Central memory CD4-positive, alpha-beta T cell (primary cell): ENCODE measurements at places on chromosomes 16 and 17.

GRCh38 chr17:30969989-30970830, 629 bp upstream of the RNF135 start:
- peak; percentile 1 for DNase-seq

DNA sequence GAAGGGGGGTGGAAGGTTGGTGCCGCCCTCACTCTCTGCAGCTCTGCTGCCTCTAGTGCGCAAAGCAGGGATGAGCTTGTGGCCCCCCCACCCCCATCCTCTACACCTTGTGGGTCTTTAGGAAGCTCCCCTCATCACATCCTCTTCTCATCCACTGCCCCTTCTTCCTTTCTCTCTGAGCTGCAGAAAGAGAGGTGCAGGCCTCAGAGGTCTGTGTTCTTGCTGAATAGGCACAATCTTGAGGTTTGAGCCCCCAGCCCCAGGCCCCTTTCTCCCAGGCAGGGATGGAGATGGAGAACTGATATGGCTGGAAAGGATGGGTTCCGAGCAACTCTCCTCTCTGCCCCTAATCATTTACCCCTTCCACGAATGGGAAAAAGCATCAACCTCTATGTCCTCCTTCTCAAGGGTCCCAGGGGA, 2.6 kb downstream of the CACNA1G start:
- no peak for DNase-seq

- no peak for DNase-seq
Observed at GRCh38 chr16:20242568-20243255, 84.6 kb downstream of the GP2 start.

- DNase-seq: no peak
Observed at GRCh38 chr17:77354670-77355455, 214.1 kb downstream of the SEC14L1 start.

- DNase-seq: no peak
Observed at GRCh38 chr16:84413244-84414004, 45.1 kb downstream of the ATP2C2 start.

DNA sequence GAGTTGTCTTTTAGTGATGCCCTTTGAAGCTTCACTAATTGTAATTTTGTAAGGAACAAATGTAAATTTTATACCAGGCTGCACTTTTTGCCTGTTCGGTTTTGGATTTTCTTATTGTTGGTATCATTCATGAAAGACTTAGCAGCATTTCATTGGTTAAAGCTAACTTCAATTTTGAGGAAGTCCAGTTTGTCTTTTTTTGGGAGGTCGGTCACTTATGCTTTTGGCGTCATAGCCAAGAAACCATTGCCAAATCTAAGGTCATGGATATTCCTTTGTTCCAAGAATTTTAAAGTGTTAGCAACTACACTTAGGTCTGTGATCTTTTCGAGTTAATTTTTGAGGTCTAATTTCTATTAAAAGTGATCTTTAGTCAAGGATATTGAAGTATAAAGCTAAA, 77.1 kb downstream of the PRKCA start:
- no peak for DNase-seq

- no peak for DNase-seq
Observed at GRCh38 chr16:85812031-85812807, 12.7 kb downstream of the COX4I1 start.

GRCh38 chr16:79602628-79603014, 2.1 kb upstream of the MAF start:
- no peak for DNase-seq

DNA sequence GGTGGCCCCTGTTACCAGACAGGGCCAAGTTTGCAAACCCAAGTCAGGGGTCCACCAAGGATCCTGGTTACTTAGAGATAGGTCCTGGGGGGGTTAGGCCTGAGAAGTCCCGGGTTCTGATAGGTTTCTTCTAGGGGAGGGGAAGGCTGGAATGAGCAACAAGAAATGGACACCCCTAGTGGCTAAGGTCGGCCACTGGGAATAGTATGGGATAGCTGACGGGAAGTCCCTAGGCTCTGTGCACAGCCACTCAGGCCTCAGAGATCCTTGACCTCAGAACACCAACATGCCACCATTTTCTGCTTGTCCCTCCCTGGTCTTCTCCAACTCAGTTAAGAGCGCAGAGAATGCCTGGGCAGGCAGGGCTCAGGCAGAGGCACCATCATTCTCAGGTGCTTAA, 13.4 kb downstream of the TK2 start:
- DNase-seq: no peak

- DNase-seq: peak; percentile 12
Observed at GRCh38 chr17:32575852-32576251, 89.1 kb downstream of the CDK5R1 start.

- DNase-seq: no peak
Observed at GRCh38 chr17:65407017-65407416, 154.4 kb downstream of the AXIN2 start.

DNA sequence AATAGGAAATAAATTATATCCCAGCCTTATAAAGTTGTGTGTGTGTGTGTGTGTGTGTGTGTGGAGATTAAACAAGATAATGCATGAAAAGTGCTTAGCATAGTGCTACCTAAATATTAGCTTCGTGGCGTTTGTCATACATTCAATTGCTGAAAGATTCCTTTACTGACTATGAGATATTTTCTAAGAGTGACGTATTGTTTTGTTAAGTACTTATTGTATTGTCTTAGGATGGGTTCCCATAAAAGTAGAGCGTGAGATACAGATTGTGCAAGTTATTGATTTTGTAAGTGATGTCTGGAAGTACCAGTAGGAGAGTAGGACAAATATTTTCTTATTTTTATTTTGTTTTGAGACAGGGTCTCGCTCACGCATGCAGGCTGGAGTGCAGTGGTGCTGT, 730.0 kb downstream of the CDH8 start:
- DNase-seq: no peak

- no peak for DNase-seq
Observed at GRCh38 chr17:76134911-76135809, 5.9 kb downstream of the FOXJ1 start.

DNA sequence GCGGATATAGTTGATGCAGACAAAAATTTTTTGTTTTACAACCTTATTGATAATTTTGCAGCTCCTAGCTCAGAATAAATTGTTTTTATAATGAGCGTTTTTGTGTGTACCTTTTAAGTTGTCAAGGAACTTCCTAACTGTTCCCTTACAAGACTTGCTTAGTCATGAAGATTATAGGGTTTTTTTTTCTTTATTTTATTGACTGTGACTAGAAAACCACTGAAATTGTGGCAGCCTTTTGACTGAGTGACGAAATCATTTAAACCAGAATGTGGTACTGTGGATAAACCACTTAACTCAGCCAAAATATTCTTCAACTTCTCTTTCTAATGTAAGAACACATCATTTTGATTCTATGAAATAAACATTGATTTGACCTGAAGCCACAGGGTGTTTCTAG, 40.8 kb upstream of the VPS4A start:
- no peak for DNase-seq

- no peak for DNase-seq
Observed at GRCh38 chr16:66845791-66846221, 1.6 kb downstream of the CA7 start.

- no peak for DNase-seq
Observed at GRCh38 chr16:49416001-49416675, 42.5 kb downstream of the C16orf78 start.

DNA sequence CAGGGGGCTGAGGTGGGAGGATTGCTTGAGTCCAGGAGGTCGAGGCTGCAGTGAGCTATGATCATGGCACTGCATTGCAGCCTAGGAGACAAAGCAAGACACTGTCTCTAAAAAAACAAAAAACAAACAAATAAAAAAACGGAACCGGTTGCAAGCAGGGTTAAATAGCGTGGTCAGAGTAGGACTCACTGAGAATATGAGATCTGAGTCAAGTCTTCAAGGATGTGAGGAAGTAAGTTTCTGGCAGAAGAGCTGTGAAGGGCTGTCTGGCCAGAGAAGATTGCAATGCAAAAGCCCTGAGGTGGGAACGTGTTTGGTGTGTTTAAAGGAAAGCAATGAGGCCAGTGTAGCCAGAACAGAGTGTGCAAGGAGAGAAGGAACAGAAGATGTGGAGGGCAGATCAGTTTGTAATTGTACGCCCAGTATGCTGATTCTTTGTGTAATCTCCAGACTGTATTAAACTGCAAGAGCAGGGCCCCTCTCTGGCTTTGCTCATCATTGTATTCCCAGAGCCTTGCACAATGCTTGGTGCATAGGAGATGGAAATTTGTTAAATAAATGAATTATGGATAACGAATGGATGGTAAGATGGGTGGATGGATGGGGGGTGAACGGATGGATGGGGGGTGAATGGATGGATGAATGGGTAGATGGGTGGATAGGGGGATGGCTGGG, 6.3 kb downstream of the G6PC1 start:
- no peak for DNase-seq

DNA sequence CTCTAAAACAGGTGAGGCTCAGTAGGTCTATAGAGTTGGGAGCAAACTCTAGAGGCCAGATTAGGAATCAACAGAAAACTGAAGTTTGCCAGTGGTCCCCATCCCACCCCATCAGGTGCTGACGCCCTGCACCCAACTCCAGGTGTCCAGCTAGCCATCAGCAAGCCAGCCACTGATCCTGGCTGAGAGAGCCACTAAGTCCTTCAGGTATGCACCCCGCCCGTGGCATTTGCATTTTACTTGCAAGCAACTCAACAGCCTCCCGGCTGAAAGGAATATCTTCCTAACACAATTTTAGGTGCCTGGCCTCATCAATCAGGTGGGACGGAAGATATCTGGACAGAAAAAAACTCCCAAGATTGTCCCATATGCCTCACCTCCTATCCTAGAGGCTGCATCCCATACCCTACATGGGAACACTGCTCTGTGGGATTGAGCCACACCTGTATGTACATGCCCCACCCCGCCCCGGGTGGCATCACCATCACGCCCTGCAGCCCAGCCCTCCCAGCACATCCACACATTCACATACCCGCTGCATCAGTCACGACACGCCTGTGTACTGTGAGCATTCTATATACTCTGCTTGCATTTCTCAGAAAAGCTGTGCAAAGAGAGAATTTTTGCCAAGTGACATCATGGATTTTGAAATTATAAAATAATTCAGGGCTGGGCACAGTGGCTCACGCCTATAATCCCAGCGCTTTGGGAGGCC, 8.3 kb downstream of the OTOP3 start:
- DNase-seq: no peak

- no peak for DNase-seq
Observed at GRCh38 chr16:83115491-83116232, 488.9 kb downstream of the CDH13 start.

DNA sequence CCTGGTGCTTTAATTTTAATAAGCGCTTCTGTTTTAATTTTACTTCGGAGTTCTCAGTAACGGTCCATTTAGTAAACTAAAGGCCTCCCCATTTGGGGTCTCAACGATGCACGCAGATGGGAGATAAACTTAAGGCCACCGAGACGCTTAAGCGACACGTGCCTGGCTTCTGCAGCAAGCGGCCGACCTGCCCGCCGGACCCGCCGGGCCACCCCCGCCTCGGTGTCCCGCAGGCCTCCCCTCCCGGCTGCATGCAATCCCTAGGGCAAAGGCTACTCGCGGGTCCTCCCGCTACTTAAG, 592 bp downstream of the GCSH start:
- no peak for DNase-seq

- no peak for DNase-seq
Observed at GRCh38 chr17:37518826-37519225, 29.1 kb downstream of the DUSP14 start.

- DNase-seq: no peak
Observed at GRCh38 chr17:80112471-80113032, 11.2 kb downstream of the GAA start.

- DNase-seq: no peak
Observed at GRCh38 chr16:9334103-9334502, 242.7 kb downstream of the HAPSTR1 start.

DNA sequence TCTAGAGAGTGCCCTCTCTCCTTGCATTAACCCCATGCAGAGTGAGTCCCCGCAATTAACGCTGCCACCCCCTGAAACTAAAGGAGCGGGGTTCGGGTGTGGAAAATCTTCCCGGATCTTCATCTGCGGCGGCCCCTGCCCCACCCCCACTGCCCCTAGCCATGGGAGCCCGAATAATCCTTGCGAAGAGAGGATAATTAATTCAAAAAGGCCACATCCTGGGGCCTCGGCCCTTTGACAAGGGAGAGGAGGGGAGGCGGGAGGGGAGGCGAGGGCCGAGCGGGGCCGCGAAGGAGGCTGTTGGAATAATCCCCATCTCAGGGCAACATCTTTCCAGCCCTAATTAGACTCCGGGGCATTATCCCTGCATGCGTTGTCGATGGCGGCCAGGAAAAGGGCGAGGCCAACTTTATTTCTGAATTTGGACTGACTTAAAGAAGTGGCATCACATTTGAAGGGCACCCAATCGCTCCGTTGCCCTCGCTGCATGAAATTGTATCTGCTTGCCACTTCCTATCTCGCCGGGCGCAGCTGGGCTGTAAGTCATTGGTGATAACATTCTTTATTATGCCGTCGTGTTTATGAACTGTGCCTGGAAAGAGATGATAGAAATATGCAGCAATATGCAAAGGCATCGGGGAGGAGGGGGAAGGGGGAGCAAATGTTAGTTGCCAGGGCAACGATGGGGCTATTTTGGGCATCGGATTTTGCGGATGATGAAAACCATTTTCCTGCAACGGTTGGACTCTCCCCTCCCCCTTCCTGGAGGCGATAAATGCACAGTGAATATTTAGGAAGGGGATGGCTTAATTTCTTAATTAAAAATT, 387.1 kb upstream of the TNRC6C start:
- peak; percentile 12 for DNase-seq

GRCh38 chr17:227946-228615, 46.6 kb upstream of the DOC2B start:
- DNase-seq: no peak

GRCh38 chr17:73798111-73798748, 154.0 kb upstream of the SDK2 start:
- DNase-seq: no peak

- peak; percentile 45 for DNase-seq
Observed at GRCh38 chr17:47693731-47694580, at the start of gene TBKBP1. Gene TBKBP1 (plus strand): TSS chr17:47694161. CDS start chr17:47696113, 1,952 bp downstream.

GRCh38 chr16:7722761-7723160, 390.1 kb downstream of the RBFOX1 start:
- DNase-seq: no peak

DNA sequence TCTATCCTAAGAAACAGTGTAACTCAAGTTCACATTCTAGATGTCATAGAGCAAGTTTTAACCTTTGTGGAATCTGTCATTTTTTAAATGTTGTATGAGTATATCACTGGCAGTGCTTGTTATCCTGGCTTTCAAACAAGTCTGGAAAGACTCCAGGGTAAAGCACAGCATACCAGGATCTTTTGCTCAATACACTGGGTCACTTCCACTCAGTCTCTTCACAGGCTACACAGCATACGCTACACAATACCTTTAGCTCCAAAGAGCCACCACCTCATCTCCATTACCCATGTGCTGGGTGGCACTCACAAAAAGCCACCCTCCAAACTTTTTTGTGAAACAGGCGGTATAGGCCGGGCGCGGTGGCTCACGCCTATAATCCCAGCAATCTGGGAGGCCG, 69.5 kb downstream of the PARN start:
- DNase-seq: no peak

DNA sequence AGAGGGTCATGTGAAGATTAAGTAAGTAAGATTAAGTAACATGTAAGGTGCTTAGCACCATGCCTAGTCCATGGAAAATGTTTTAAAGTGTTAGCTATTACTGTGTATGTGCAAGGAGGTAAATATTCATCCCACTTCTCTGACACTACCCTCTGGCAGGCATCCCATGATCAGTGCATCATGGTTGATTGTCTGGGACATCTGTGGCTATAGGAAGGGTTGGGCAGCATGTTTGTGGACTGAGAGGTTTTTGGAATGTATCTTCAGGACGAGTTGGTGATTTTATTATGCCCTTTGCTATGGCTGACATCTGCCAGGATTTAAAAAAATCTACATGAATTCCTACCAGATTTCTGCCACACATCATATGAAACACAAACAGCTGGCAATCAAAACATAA, 6.5 kb upstream of the TAOK1 start:
- DNase-seq: no peak
